Sigmoid colon (tissue), 7 donors: ENCODE measurements at places on chromosomes 3 and 15. TPM values are rescaled to one million over a fixed set of nuclear protein-coding genes. Genes with fewer than 3 reads are reported as not detected.

AGTR1 gene
- 48.7 TPM for total RNA-seq

DNA sequence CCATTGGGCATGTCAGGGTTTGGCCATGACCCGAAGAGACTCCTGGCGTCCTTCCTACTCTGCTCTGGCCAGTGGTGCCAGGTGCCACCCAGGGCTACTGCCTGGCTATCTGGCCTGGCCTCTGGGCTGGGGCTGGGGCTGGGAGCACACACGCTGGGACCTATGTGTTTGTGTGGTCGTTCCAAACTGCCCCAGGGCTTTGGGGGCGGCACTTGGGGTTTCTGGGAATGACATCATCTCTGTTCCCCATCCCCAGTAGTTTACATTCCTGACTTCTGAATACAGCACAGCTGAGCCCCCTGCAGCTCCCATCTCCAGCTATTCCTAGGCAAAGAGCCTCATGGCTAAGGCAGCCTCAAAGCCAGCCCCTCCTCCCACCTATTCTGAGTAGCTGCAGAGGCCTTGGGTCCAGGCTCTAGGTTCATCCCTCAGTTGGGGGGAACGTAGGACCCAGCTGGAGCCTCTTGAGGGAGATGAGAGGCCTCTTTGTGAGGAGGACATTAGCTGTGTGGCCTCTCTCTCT is 24.3 kb downstream of the PLEKHO2 start:
- H3K27ac ChIP-seq = peak overlapping the region; percentile 63
- H3K4me3 ChIP-seq = no peak overlapping the region
- H3K4me1 ChIP-seq = peaks cover 23% of the 10 kb centered on the region
- no peaks in the 10 kb centered on the region for H3K27me3 ChIP-seq
- peaks cover 12% of the 10 kb centered on the region for H3K36me3 ChIP-seq

DNA sequence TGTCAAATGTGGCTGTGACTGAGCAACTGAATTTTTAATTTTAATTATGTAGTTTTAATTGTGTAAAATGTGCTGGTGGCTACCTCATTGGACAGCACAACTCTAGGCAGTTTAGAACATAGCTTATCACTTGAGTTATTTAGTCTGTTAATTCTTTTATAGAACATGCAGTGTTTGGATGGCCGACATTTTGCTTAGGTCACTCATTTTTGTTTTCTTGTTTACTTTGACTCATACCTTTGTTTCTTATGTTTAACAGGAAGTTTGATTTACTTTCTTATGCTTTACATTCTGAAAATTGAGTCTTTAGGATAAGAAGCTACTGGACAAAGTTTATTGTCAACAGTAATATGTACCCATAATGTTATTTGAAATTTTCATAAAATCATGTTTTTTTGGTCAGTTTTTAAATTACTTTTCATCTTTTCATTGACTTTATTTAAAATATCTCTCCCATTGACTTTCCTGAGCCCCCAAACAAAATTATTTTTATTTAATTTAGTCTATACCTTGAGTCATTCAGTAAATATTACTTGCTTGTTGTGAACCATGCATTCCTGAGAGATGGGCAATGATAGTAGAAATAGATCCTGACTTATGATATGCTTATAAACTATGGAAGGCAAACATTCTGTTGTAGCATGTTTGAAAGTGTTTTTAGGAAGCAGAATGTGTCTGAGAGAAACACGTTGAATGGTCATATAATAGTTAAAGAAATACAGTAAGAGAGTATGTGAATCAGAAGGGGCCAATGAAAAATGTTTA is 60.6 kb downstream of the TCF12 start:
- no peak overlapping the region for H3K4me3 ChIP-seq
- H3K36me3 ChIP-seq = no peaks in the 10 kb centered on the region
- no peak for DNase-seq
- H3K27ac ChIP-seq = no peak overlapping the region
- no peaks in the 10 kb centered on the region for H3K4me1 ChIP-seq
- no peaks in the 10 kb centered on the region for H3K27me3 ChIP-seq

DNA sequence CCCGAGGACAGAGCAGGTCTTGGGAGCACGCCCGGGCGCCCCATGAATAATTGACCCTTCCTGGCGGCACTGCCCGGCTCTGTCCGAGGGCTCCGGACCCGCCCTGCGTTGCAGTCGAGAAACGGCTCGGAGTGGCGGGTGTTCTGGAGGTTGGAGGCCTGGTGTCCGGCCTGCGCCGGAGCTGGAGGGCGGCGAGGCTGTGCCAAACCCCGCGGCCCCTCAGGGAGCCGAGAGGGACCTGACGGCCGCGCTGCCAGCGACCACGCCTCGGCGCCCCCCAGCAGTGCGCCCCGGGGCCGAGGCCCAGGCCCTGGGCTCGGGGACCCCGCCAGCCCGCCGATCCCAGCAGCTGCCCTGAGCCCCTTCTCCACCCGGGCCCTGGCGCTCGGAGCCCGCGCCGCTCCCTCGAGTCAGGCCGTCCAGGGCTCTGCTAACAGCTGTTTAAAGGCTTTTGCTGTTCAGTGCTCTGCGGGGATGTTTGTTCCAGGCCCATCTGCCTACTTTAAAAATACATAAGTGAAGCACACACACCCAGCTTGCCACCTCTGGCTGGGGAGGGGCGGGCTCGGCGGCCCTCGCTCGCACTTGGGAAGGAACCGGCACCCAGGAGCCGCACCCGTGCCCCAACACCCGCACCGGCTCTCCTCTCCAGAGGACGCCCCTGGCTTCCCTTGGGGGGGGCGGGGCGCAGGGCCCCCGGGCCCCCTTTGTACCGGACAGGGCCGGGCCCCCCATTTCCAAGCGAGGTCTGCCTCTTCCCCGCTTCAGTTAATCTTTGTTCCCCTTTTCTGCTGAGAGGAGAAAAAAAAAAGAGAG is 730 bp upstream of the ZNF710 start:
- no peaks in the 10 kb centered on the region for H3K36me3 ChIP-seq
- H3K4me3 ChIP-seq = peak overlapping the region; percentile 78
- peak overlapping the region; percentile 91 for H3K27ac ChIP-seq
- H3K27me3 ChIP-seq = no peaks in the 10 kb centered on the region

HRG gene
- total RNA-seq = not detected

CGNL1 gene
- total RNA-seq = 2.9 TPM

GRCh38 chr3:21446027-21446426 is 305.0 kb downstream of the ZNF385D start:
- DNase-seq = no peak
- H3K27ac ChIP-seq = no peak overlapping the region
- no peaks in the 10 kb centered on the region for H3K27me3 ChIP-seq
- H3K4me3 ChIP-seq = no peak overlapping the region
- no peaks in the 10 kb centered on the region for H3K36me3 ChIP-seq

DNA sequence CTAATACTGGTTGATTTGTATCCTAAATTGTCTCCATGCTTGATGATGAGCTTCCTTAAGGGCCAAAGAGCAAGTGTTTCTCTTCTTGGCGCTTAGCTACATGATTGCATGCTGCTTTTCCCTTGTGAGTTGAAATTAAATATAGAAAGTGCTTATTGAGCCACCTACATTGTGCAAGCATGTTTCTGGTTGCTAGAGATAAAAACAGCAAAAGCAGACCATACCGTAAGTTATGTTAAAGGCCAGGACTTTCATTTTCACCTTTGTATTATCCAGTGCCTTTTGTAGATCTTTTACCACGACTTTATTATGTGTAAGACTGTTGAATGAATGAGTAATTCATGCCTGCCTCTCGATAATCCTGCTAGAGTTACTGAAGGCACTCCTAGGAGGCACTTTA is 41.9 kb upstream of the CCNB2 start:
- H3K27me3 ChIP-seq = no peaks in the 10 kb centered on the region
- no peak overlapping the region for H3K4me3 ChIP-seq
- H3K4me1 ChIP-seq = no peaks in the 10 kb centered on the region
- no peak for DNase-seq
- H3K36me3 ChIP-seq = peaks cover 18% of the 10 kb centered on the region
- no peak overlapping the region for H3K27ac ChIP-seq

DNA sequence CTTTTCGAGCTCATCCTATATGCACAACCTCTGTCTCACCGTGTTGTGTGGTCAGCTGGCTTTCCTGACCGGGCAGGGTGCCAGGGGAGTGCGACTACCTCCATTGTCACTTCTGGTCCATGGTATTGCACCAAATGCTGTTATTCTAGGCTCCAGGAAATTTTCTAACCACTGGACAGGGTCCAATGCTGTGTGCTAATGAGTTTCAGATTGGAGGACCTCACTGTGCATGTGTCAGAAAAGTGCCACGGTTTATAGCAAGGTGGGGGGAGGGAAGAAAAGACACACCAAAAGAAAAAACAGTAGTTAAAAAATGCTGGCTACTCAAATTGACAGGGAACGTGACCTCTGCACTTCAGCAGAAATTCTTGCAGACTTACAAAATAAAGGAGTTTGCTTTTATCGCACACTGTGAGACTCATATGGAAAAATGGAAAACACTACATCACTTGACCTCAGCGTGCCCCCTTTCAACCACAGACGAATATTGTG is 480.1 kb downstream of the FOXP1 start:
- peak overlapping the region; percentile 86 for H3K27ac ChIP-seq
- H3K4me3 ChIP-seq = no peak overlapping the region
- peak; percentile 73 for DNase-seq
- no peaks in the 10 kb centered on the region for H3K27me3 ChIP-seq
- peaks cover 78% of the 10 kb centered on the region for H3K4me1 ChIP-seq
- no peaks in the 10 kb centered on the region for H3K36me3 ChIP-seq

DNA sequence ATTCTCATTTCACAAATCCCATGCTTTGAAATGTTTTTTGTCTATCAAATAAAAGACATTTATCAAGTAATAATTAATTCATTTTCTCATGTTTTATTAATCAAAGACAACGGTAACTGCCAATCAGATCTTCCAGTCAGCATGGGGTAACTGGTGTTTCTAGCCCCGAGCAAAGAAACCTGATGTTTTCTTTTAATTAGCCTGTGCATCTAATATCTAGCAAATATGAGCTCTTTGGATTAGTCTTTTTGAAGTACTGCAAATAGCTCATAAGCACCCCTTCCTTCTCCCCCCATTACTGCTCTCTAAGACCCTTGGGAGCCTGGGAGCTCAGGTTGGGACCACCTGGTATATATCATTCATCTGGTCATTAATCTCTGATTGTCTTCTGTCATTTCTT is 43.1 kb upstream of the SRGAP3 start:
- no peak overlapping the region for H3K4me3 ChIP-seq
- H3K4me1 ChIP-seq = no peaks in the 10 kb centered on the region
- H3K36me3 ChIP-seq = no peaks in the 10 kb centered on the region
- H3K27me3 ChIP-seq = no peaks in the 10 kb centered on the region

DNA sequence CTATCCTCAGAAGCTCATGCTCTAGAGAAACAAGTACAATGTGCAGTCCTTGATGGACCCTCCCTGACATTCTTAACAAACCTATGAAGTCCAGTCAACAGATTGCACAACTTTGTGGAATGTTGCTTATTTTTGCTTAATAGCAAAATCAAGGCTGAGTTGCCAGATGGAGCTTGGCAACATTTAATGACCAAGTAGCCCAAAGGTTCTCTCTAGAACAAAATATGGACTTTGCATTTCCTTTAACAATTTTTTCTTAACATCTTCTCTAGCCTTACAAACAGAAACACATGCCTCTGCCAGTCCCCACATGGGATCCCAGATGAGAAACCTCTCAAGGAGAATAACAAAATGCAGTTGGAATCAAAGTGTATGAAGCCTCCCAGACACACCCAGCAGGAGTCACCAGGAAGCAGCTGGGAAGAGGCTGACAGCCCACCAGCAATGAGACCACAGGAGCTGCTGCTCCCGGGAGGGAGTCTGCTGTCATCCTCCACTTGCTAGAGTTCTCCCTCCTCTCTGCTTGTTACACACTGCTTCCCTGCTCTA is 422.5 kb upstream of the CDIN1 start:
- no peaks in the 10 kb centered on the region for H3K4me1 ChIP-seq
- no peaks in the 10 kb centered on the region for H3K36me3 ChIP-seq
- H3K4me3 ChIP-seq = no peak overlapping the region
- DNase-seq = peak; percentile 83

- H3K4me1 ChIP-seq = no peaks in the 10 kb centered on the region
- peak overlapping the region; percentile 6 for H3K27ac ChIP-seq
- no peaks in the 10 kb centered on the region for H3K27me3 ChIP-seq
- H3K36me3 ChIP-seq = no peaks in the 10 kb centered on the region
- no peak for DNase-seq
Observed at GRCh38 chr3:59407425-59407824, 357.6 kb upstream of the CFAP20DC start.

KNG1 gene
- not detected for total RNA-seq
